Foreskin keratinocyte (primary cell): ENCODE measurements at places on chromosomes 6 and 20. TPM values are rescaled to one million over a fixed set of nuclear protein-coding genes. Genes with fewer than 3 reads are reported as not detected.

ZNF341 gene
- 3.0 and 3.2 TPM in 2 replicates for total RNA-seq

GHRH gene
- total RNA-seq, result not detected in 2 replicates

- no peak for DNase-seq
Observed at GRCh38 chr20:63025534-63026331, 19.0 kb upstream of the BHLHE23 start.

- no peak for DNase-seq
Observed at GRCh38 chr20:18048176-18048575, 9.5 kb downstream of the OVOL2 start.

DNA sequence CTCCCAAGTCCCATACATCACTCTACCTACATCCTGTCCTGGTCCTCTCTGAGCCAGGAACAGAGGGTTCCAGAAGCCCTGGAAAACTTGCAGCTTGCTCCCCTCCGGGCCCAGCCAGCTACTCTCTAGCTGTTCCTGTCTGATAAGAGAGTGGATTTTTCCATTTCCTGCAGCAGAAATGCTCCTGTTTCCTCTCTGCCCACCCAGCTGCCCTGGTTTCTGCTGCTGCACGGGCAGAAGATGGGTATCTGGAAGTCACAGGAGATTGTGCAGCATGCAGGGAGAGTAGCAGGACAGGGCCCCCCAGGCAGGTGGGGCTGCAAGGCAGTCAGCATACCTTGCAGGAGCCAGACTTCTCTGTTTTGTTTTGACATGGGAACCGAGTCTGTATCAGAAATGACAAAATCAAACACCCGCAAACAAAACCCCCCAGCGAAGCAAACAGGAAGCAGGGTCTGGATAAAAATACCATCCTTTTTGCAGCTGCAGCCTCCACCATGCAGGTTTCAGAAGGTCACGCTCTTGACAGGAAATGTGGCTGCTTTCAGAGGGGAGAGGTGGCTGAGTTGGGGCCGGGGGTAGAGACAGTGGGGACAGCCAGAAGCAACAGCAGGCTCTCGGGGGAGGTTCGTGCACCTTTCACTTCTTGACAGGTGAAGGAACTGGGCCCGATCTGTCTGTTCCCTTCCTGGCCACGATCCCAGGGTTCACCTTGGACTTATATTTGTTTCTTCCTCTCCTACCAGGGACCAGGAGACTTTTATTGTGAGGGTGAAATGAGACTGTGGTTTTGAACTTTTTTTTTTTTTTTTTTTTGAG lies 50.8 kb upstream of the FAM83D start:
- no peak for DNase-seq

- DNase-seq, result no peak
Observed at GRCh38 chr6:1053586-1053985, 258.3 kb upstream of the FOXQ1 start.
